ENCODE measurements at places on chromosomes 6 and 20.

- DNase-seq: no peak
Measured at GRCh38 chr6:71107911-71108420, 151.1 kb upstream of the B3GAT2 start.

GRCh38 chr6:55578537-55579363, at the start of gene HMGCLL1:
Gene HMGCLL1, minus strand, starts transcription at chr6:55579192. Its CDS starts 137 bp downstream, at chr6:55579055.
- DNase-seq: no peak

- DNase-seq: no peak
Measured at GRCh38 chr6:82362878-82363427, 664 bp upstream of the TPBG start.

- DNase-seq: no peak
Measured at GRCh38 chr6:41596096-41596685, 42.1 kb upstream of the MDFI start.

DNA sequence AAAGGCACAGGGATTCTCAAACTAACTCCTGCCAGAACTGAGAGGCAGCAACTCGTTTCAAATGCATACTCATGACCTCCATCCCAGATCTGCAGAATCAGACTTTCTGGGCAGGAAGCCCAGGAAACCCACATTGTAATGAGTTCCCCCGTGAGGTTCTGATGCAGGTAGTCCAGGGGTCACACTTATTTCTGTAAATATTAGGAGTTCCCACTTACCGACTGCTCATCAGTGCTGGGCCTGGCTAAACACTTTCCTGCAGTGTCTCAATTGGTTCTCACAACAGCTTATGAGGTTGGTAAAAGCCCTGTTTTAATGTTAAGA, 11.6 kb downstream of the DUSP15 start:
- no peak for DNase-seq

GRCh38 chr6:92723390-92723931, 695.9 kb downstream of the EPHA7 start:
- no peak for DNase-seq

DNA sequence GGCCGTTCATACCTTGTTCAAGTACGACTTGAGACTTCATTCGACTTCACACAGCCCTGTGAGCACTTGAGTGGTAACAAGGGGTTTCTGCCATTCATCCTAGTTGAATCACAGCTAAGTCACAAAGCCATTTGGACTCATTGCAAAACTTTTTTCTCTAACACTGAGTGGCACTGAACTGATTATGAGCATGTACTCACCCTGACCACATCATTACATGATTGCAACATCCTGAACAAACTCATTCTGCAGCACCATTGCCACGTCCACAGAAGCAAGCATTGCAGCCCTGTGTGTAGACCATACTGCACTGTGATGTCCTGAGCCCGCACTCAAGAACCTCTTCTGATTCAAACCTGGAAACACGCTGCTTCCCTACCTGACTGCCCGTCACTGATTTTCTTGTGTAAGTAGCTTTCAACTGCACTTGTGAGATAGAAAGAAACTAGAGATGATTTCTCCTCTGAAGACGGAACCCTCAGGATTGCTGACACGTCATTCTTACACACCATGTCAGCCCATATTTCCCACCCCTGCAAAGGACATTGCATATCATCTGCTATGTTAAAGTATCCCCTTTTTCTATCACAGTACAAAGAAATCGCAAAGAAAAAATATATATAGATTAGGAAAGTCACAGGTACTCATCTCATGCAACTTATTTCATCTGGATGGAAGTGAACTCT, 81.6 kb downstream of the C6orf118 start:
- no peak for DNase-seq

- no peak for DNase-seq
Measured at GRCh38 chr20:57501461-57502335, 23.2 kb downstream of the CTCFL start.

DNA sequence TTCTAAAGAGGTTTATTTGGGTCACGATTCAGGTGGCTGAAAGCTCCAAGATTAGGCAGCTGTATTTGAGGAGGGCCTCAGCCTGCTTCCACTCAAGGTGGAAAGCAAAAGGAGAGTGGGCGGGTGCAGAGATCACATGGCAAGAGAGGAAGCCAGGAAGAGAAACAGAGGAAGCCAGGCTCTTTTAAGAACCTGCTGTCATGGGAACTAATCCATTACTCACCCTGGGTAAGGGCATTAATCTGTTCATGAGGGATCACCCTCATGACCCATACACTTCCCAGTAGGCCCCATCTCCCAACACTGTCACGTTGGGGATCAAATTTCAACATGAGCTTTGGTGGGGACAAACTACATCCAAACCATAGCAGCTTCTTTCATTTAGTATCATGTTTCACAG, 53.9 kb downstream of the DHX35 start:
- no peak for DNase-seq

DNA sequence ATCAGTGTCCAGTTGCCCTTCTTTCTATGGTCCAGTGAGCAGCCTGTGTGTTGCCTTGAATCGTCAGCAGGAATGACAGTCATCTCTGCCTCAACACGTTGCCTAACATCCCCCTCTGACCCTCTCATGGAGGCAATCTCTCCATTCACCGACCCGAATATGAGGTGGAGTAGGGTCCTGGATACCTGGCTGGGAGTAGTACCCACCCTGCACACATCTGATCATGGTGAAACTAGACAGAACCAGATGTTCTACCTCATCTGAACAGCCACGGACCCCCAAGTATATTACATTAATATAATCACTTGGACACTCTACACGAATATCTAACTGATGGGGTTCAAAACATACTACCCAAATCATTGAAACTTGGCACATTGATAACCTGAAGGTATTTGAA, 77.0 kb upstream of the COL21A1 start:
- no peak for DNase-seq

GRCh38 chr20:16517946-16518783, 55.1 kb downstream of the KIF16B start:
- no peak for DNase-seq

DNA sequence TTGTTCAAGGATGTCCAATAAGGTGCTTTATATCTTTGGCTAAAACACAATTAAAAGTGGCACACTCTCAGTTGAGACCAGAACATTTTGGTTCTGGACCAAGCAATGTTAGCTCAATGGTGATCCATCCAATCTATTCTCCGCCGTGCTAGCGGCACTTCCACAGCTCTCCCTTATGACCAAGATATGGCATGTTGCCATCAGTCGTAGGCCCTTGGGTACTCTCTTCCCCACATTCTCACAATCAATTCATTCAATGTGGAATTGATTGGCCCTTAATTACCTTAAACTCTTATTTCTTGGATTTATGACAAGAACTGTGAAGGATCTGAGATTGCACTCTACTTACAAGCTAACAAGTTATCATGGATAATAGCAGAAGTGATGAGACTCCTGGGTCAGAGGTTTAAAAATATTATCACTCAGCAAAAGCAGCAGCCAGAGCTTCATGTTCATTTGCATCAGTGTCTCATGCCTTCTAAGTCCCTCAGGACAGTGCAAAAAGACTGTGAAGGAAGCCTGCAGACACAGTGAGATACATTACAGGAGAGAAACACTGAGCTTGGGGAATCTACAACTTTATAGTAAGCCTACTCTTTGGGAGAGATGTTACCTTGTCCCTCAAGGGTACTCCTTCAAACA, 80.0 kb upstream of the ARG1 start:
- no peak for DNase-seq

- DNase-seq: no peak
Measured at GRCh38 chr6:165220045-165220444, 89.4 kb downstream of the C6orf118 start.

DNA sequence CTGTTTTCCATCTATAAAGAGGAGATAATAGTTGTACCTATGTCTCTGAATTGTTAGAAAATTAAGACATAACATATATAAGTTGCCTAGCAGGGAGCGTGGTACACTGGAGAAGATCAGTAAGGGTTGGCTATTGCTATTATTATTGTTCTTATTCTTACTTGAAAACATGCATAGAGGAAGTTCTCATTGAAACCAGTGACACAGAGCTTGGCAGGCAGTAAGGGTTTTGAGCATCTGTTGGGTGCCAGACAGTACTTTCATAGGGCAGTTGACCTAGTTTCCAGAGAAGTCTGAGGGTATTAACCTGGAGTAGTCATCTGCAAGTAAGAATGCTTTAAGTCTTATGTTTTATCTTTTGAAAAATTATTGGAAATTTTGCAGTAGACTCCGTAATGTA, 13.3 kb upstream of the SGK1 start:
- DNase-seq: no peak

DNA sequence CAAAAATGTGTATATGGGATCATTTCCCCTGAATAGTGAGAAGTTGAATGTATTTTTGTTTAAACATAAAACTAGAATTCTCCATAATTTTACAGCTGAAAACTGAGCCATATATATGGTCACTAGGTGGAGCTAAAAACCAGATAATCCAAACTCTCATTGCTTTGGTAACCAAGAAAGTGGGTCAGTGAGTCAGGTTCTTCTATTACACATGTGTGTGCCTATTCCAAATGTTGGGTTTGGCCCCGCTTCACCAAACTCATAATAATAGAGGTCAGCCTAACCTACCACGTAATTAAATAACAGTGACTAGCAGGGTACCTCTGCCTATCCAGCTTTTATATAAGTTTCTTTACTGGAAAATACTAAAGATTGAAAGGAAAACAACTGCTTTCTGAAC, 19.3 kb upstream of the RNGTT start:
- DNase-seq: no peak

GRCh38 chr6:60754879-60755278, 1531.1 kb downstream of the KHDRBS2 start:
- DNase-seq: no peak

DNA sequence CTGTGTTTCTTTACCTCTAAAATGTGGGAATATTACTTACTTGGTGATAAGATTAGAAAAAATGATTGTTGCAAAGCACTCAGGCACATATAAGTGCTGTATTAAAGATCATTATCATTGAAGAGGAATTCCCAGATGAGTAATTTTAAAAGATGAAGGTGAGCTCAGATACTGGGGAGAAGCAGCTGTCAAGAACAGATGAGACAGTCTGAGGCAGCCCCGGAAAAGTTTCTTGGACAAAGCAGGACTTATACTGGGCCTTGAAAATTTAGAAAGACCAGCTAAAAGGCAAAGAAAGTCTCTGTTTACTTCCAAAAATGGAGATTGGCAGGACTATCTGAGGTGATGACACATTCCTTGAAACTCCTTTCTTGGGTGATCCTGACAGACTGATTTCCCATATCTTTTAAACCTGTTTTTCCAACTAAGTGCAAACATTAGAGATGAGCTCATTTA, 93.8 kb upstream of the MARCKS start:
- DNase-seq: no peak

DNA sequence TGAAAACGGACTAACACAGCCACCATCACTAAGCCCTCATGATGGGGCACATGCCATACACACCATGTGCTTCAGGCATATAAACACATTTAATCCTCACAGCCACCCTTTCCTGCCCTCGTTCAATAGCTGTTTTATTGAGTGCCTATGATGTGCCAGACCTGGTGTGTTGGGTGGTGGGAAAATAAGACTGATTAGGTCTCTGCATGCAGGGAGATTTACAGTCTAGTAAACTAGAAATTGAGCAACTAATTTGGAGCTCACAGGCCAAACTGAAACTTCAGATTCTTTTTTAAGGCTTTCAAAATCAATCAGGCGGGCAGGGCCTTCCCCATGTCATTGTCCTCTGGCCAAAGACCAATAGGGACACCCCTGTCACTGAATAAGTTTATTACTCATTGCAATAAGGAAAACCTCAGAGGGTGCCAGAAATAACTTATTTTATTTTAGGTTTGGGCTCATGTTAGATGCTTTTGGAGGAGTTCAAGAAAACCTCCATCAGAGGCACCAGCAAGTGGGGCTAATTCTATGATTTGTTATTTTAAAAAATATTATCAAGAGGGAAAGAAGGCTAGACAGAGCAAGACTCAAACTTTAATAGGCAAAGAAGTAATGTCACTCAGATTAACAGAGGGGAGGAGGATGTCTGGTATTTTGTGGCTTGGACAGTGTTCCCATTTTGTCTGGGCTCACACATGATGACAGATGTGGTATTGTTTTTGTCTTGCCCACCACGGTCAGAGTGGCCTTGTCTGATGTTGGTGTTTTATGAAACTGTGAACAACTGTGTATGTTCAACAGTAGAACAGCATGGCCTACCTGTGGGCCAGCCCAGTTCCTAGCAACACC, 12.0 kb downstream of the ZFP64 start:
- DNase-seq: no peak

GRCh38 chr6:25254671-25255070, 24.5 kb upstream of the CARMIL1 start:
- DNase-seq: no peak

- DNase-seq: no peak
Measured at GRCh38 chr6:122400121-122400450, 634 bp downstream of the HSF2 start.

GRCh38 chr20:461254-462198, 807 bp downstream of the TBC1D20 start:
- peak; percentile 49 for DNase-seq

GRCh38 chr6:99216959-99217358, 132.5 kb downstream of the FAXC start:
- no peak for DNase-seq

GRCh38 chr6:44666324-44666723, 278.8 kb downstream of the CDC5L start:
- no peak for DNase-seq

GRCh38 chr6:17851001-17851719, 136.3 kb downstream of the KIF13A start:
- DNase-seq: no peak

- DNase-seq: no peak
Measured at GRCh38 chr6:159462431-159462830, 230.6 kb downstream of the SOD2 start.

GRCh38 chr20:1893721-1894470, 1.3 kb upstream of the SIRPA start:
- DNase-seq: no peak

- no peak for DNase-seq
Measured at GRCh38 chr6:20227350-20227749, 15.1 kb upstream of the MBOAT1 start.

DNA sequence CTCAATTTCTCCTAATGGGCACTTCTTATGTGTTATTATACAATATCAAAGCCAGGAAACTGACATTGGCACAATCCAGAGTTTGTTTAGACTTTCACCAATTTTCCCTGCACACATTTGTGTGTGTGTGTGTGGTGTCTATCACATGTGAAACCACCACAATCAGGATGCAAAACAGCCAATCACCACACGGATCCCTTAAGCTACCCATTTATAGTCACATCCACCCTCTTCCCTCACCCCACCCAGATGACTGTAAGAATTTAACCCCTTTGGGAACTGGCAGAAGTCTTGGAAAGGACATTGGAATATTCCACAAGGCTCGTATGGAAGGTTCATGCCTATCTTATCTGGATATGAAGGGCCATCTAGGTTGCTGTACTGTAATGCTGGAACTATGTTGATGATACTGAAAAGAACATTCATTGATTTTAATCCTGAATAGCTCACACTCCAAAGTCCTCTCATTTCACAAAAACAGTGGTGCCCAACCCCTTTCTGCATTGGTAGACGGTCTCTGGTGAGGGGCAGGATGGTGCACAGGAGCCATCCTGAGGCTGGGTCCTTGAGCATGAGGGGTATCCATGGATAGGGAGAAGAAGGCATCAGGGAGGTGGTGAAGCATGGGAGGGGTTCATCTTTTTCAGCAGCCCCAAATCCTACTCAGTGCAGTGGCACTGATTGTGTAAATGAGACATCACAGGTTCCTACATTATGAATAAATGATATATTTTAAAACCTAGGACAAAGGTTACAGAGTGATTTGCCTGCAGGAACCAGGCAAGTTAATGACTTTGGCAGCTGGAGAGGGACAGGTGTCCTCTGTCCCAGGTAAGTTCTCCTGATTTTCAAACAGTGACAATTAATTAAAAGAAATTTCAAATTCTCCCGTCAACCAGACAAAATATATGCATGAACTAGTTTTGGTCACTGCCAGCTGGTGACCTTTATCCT, 12.1 kb upstream of the CTCFL start:
- DNase-seq: no peak

- DNase-seq: peak; percentile 7
Measured at GRCh38 chr6:163750431-163751031, 336.0 kb downstream of the QKI start.
